ENCODE measurements at places on chromosomes 7 and 10.

- no peak for DNase-seq
These were observed 62.2 kb downstream of the GRID1 start for GRCh38 chr10:86304436-86304835.

GRCh38 chr7:46607176-46607575, 686.1 kb upstream of the IGFBP3 start:
- no peak for DNase-seq

DNA sequence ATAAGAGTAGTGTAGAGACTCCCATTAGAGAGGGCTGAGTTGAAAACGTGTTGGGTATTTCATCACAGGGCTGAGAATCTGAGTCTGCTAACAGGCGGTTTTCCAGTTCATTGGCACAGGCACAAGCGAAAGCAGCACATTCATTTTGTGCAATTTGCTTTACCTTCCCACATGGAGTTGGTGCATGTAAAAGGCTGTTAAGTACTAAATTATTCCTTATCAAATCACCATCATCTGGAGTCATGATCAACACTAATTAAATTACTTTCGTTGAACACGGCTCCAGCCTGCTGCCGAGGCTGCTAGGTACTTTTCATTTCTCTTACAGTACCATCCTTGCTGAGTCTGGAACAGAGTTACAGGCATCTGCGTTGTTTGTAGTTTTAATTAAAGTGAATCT, 43.8 kb downstream of the ETV1 start:
- no peak for DNase-seq

DNA sequence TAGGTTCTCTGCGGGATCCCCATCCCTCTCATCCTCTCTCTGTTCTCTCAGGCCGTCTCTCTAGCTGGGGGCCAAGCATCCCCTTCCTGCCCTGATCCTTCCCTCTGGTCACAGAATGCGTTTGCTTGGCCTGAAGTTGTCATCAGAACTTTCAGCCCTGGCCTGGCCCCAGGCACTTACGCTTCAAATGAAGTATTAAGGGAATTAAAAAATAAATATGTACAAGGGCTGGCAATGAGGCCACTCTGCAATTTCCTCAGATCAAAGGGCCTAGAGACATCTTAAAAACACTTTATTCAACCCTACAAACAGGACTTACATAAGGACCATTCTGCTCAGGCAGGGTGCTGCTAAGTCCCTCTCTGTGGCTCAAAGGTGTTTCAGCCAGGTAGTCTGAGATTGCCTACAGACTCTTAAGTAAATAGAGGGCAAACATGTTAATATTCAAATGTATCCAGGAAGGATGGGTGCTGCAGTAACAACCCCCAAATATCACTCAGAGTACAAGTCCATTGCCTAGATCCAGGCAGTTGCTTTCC, 16.0 kb downstream of the SFTPD start:
- DNase-seq: no peak

DNA sequence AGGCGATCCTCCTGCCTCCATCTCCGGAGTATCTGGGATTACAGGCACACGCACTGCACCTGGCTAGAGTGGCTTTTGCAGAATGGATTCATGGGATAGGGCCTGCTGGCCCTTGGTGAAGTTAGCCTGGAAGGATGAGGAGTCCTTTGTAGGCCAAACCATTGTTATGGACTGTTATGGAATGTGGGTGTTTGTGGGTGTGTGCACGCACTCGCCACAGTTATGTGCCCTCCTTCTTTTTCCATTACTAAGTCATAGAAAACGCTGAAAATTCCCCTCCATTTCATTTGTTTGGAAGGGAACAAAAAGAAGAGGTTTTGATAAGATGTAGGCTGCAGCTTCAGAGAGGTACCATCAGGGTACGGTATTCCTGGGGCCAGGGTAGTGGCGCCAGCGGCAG, 15.0 kb downstream of the ZNF862 start:
- no peak for DNase-seq

GRCh38 chr10:48802611-48803071, 118.0 kb downstream of the WDFY4 start:
- DNase-seq: no peak

DNA sequence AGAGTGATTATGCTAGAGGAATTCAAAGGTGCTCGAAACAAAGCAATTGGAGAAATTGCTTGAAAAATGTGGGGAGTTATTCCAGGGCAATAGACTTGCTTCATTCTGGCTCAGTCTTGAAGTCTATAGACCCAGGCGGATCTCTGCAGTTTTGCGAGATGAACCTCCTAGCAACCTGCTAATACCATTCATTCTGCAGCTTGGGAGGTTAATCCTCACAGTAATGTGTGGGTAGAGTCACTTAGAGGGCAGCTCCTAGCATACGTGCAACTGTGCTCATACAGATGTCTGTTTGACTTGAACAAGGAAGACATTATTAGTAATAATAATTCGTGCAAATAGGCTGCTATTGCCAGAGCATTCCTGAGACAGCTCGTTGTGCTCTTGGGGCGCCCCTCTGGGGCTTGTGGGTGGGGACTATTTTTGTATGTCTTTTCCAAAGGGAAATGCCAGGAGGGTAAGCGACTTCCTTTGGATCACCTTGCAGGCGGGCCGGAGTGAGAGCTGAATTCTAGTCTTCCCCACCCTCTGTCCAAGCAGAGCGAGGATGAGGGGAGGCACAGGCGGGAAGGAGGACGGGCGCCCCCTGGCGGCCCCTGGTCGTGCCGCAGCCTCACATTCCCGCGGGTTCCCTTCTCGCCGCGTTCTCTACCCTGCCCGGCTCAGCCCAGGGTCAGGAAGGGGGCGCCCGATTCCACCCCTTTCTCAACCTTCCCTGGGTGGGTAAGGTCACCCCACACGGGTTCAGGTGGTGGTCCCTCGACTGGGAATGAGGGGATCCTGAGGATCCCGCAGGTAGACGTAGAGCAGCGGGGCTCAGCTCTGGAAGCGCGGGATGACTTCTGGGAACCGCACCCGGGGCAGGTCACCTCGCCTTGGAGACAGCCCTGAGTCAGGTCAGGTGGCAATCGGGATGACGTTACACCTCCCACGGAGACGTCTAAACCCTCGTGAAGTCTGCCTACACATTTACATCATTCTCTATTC, 241.5 kb downstream of the PHTF2 start:
- no peak for DNase-seq

DNA sequence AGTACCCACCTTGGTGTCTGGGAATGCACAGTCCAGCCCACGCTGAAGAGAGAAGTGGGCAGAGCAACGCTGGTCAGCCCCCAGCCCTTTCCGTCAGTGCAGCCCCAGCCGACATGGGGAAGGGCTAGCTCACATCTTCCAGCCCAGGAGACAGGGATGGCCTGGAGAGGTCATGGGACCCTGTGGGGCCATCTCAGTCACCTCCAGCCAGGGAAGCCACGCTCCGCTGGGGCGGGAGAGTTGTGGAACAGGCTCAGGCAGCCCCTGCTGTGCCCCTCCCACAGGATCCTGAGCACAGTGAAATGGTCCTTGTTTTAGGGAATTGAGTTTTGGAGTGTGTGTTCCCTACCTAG, 85.1 kb downstream of the PAXIP1 start:
- DNase-seq: no peak

DNA sequence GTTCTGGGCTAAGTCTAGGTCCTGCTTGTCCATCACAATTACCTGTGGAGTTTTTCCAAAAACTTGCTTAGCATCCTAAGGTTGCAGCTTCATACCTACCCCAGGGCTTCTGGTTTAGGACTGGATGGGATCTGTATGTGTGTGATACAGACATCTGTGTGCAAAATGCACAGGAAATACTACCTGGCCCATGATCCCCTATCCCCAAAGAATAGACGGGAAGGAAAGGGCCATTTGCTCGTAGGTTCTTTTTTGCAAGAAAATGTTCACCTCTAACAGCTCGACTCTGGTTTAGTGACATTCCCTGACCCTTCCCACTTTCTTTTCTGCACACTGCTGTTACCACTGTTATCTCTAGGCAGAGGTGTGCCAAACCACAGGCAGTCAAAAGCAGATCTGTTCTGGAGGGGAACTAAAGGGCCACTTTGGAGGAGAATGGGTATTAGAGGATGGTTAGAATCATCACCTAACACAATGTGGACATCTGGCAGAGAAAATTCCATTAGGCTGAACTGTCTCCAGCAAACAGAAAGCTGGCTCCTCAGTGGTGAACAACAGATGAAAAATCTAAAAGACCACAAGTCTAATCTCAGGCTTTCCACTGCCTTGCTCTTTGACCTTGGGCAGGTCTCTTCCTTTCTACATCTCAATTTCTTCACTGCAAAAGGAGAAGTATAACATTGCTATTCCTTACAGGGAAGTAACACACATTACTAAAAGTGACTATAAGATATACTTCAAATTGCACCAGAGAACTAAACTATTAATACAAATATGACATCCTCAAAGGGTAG, 107.4 kb downstream of the UBE2H start:
- DNase-seq: no peak

- no peak for DNase-seq
These were observed 108.5 kb downstream of the FAM107B start for GRCh38 chr10:14665865-14666857.

DNA sequence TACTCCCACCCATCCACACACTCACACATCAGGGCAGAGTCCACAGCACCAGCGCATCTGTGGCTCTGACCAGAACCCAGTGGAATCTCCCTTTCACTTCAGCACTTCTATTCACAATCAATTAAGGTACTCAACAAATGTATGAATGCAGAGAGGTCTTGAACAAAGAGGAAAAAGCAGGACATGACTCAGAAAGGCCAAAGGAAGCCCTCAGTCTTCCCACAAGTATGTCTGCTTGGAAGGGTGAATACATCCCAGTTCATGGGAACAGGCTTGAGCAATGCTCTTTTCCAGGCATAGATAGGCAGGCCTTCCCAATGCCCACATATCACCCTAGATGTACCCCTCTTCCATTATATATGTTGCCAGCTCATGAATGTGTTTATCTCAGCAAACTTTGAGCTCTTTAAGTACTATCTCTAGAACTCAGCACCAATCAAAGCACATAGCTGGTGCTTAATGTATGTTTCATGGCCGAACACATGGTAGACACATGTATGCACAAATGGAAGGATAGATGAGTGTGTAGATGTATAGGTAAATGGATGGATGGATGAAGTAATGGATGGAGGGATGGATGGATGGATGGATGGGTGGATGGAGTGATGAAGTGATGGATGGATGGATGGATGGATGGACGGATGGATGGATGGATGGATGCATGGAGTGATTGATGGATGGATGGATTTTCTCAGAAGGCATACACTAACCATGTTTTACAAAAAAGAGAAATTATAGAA, 507.6 kb downstream of the GRID1 start:
- DNase-seq: no peak
